ENCODE measurements at places on chromosomes 4 and X.

GRCh38 chr4:8192748-8193738 lies 6.0 kb upstream of the SH3TC1 start:
- DNase-seq = peak; percentile 38

DNA sequence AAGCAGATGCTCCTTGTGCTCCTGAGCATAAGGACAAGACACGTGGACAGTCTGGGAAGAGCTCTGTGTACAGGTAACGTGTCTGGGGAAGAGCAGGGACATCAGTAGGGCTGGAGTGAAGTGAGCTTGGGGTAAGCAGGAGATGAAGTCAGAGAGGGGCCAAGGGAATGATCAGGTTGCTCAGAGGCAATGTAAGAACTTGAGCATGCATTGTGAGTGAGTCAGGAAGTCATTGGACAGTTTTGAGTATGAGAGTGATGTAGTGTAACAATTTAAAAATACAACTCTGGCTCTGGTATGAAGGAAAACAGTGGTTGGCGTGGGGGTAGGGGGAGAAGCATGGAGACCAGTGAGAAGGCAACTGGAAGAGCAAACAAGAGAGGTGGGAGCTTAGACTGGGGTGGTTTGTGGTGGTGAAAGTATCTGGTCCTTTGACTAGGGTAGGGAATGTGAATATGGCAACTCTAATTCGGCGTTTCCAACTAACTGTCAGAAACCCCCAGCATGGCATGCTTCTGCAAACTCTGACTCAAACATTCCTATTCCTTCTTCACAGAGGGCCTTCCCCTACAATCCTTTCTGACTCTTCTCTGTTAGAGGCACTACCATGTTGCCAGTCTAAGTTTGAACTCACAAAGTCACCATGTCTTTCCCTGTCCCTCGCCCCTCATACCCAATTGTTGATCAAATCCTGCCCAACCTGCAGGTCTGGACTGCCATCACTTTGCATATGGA lies 57.2 kb downstream of the STBD1 start:
- DNase-seq = no peak

- no peak for DNase-seq
Measured at GRCh38 chr4:37649268-37649667, 36.9 kb downstream of the RELL1 start.

DNA sequence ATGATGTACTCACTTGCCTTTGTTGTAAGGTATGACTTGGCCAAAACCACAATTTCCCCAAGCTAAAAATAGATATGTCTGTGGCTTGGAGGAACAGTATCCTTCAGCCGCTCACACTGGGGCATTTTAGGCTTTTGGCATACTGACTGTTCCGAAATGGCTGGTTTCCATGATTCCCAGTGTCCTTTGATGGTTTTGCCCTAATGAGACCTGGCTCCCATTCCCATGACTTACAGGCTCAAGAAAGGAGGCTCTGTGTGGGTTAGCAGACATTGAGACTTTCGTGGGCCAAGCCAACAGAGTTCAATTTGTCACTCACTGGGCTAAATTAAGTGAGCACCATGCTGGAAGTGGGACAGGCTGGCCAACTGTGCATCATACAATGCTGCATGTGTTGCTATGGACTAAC lies 150.6 kb downstream of the CEP135 start:
- DNase-seq = no peak

DNA sequence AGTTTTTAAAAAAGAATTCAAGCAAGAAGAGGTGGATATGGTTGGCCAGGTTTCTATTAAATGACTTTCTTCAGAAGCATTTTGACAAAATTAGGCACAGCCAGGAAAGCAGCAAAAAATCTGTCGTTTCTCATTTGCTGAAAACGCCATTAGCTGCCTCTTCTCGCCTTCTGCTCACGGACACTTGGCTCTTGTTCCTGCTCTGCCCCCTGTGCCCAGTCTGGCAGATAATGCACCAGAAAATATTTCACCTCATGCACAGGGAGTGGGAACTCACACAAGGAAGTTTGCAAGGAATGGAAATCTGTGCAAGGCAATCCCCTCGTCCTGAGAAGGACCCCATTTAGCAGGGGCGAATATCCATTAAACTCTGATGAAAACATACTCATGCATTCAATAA lies 260.0 kb downstream of the PACRGL start:
- DNase-seq = no peak

DNA sequence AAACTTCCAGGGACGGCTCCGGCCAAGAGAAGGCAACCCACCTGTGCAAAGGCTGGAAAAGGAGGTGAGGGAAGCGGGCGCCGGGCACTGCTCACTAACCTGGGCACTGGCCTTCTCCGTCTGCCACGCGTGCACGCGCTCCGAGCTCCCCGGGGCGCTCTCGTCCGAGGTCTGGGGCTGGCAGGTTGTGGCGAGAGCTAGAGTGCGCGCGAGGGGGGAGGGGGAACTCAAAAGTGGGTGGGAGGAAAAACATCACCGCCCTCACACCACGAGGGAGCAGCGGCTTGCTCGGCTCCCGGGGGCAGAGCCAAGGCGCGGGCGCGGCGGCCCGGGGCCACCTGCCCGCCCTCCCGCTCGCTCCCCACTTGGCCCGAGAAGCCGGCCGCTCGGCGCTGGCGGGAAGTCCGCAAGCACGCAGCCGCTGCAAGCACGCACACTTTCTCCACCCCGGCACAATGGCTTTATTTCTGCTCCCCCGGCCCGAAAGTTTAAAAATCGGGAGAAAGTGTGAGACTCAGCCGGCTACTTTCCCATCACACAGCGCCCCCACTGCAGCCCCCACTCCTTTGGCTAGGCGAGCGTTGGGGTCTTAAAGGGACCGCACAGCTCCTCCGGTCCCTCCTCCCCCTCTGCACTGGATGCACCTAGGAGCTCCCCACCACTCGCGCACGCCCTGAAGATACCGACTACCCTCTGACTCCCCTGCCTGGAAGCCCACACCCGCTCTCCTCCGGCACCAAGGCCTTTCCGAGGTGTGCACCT lies at the start of gene CHRDL1:
Gene CHRDL1 (minus strand): TSS at position 173 of the 762 bp plus-strand sequence. CDS start 3,636 bp downstream, outside the sequence.
- DNase-seq = no peak

GRCh38 chr4:7738458-7739076 lies 201.1 kb downstream of the AFAP1 start:
- no peak for DNase-seq

- DNase-seq = no peak
Measured at GRCh38 chrX:118714521-118714920, 12.9 kb upstream of the IL13RA1 start.

DNA sequence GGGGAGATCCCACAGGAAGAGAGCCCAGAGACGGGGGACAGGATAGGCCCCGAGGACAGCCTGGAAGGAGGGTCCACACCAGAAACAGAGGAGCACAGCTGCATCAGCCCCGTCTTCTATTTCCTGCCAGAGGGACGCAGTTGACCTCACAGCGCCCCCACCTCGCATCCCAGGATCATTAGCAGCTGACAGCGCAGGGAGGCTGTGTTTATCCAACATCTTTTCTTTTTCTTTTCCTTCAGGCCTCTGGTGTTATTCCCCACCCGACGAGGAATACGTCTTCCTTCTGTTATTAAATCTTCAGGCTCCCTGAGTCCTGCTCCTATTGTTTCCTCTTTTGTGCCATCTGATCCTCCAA lies 75.4 kb downstream of the DCHS2 start:
- DNase-seq = no peak

DNA sequence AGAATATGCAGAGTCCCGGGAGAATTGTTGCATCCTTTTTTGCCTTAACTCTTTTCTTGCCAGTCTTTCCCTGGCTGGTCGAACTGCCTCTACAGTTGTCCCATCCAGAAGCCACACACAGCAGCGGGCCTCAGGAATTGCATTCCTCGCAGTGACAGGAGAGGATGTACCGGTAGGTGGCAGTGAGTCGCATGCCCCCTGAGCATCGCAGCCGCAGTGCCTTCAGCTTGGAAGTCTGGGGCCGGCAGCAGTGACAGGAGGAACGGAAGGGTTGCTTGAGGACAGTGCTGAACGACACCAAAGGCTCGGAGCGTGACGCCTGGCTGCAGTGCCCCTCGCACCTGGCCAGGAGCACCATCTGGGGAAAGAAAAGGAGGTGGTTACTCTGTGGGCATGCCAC lies 23.5 kb downstream of the NDP start:
- no peak for DNase-seq

GRCh38 chrX:124820738-124821137 lies 474.4 kb downstream of the SH2D1A start:
- no peak for DNase-seq
